ENCODE measurements at places on chromosomes 16 and 17.

GRCh38 chr17:9519583-9520272, 55.9 kb downstream of the STX8 start:
- DNase-seq = no peak

DNA sequence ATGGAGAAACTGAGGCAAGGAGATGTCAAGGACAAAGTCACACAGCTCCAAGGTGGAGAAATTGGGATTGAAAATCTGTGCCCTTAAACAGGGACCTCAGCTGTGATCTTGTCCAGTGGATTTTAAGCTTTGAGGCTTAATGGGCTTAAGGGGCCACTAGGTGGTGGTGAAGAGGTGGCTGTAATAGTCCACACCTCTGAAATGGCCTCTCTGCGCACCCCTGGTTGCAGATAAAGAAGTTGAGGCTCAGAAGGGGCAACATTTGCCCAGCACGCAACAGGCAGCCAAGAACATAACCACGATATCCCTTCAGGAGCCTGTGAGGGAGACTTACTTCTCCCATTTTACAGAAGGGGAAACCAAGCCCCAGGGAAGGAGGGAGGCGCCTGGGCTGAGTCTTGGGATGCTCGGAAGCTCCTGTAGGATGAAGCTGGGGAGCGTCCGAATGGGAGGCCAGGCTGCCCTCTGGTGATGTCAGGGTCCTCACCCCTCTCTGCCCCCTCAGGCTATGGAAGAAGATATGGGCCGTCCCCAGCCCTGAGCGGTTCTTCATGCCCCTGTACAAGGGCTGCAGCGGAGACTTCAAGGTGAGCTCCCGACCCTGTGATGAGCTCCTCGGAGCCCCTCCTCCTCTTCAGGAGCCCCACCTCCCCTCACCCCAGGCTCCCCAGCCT, 43.7 kb downstream of the IL21R start:
- no peak for DNase-seq

DNA sequence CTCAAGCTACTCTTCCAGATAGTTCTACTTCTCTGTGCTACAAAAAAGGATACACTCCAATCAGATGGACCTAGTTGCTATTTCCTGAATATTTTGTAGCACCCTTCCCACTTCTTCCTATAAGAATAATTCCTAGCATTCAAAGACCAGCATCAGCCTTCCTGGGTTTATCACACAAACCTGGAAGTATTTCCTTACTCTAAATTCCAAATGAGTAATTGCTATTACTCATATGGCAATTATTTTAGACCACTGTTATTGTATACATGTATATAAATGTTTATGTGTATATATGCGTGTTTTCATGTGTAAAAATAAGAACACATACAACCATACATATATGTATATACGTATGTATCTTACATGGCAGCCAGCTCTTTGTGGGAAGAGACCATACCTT, 130.6 kb downstream of the MYO1D start:
- DNase-seq = no peak

DNA sequence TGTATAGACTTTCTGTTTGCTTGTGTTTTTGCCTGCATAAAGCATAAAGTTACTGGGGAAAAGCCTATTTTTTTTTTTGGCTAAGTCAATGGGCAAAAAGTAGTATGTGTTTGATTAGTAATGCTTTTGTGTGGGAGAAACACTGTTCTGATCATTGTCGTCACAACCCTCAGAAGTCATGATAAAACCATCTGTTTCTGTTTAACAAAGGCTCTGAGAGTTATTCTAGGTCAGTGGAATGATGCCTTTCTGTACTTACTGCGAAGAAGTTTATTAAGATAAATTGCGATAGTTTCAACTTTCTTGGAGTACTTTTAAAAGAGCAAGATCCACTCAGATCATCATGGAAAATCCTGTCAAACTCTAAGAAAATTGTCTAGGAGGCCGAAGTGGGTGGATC, 80.9 kb downstream of the PRKCA start:
- no peak for DNase-seq

GRCh38 chr17:59508999-59509625, 56.3 kb upstream of the DHX40 start:
- DNase-seq = no peak

DNA sequence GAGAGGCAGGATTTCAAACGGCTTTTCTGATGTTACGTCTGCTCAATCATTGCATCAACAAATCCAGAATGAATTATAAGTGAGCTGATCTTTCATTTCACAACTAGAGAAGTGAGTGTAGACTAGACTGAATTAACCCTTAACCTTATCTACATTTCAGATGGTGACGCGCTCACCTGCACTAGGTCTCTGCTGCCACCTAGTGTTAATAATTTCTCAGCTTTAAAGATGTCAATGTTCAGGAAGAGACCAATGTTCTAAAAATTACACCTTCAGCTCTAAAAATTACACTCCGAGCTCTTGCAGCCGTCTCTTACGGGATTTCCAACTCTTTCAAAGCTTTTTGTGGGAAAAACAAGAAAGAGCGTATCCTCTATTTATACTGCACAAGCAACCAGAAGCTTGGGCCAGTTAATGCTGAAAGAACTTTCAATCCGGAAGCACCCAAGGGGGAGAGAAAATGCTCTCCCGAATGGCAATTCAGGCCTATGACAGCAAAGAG, 88.2 kb upstream of the FA2H start:
- DNase-seq = peak; percentile 16

GRCh38 chr17:62741290-62741689, 66.8 kb downstream of the MARCHF10 start:
- no peak for DNase-seq

- DNase-seq = no peak
These were observed 1.7 kb downstream of the SLC25A10 start for GRCh38 chr17:81713556-81714411.

DNA sequence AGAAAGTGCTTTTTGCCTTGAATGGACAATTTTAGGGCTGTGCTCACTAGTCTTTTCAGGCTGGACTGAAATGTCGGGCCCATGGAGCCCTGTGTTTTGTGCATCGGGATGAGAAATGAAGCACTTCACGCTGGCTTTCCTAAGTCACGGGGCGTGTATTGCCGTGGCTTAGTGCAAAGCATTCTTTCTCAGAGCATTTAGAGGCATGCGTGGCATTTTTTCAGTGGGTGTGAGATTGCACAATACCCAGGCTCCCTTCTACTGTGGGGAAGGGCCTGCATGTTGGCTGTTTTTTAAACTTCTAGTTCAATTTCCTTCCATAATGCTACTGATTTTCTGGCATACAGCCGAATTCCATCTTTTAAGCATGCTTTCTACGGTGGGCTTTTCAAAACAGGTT, 12.6 kb upstream of the POLR3E start:
- no peak for DNase-seq

DNA sequence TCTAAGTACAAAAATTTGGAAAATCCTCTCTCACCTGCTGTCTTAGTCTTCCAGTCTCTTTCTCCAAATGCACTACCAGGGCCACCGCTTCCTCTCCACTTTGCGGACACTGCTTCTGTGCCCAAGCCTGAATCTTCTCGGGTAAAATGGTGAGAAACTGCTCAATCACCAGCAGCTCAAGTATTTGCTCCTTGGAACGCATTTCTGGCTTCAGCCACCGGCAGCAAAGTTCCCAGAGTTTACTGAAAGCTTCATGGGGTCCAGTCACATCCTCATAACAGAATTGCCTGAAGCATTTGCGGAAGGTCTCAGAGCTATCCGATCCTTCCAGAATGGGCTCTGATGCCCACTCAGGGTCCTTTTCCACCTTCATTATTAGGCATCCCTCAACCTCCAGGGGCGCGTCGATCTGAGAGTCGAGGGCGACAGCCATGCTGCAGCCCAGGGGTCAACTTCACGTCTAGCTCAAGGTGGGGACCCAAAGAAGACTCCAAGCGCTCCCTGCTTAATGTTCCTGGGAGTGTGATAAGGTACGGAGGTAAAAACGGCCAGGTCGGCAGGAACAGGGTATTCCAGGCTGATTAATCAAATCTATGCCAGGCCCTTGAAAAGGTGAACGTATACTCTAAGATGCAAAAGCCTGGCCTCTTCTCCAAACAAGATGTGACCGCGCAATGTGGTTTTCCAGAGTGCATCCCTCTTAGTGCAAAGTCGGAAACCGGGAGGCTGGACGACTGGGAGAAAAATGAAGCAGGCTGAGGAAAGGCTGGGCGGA, 763 bp downstream of the ZKSCAN2 start:
- DNase-seq = no peak

GRCh38 chr16:83682116-83682867, 125.5 kb upstream of the HSBP1 start:
- DNase-seq = no peak

DNA sequence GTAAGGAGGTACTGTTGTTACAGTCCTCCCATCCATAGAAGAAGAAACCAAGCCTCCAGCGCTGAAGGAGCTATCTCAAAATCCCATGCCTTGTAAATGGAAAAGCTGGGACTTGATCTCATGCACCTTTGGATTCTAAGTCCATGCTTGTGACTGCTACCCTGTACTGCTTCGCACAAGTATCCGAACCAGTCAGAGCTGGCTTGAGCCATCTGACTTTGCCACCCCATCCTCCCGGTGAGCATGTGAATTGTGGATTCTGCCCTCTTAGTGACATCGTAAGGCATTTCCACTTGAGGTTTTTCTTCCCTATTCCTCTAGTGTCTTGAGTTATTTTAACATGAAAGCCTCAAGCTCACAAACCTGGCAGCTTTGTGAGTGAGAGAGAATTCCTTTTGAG, 15.3 kb downstream of the MYOCD start:
- DNase-seq = no peak

DNA sequence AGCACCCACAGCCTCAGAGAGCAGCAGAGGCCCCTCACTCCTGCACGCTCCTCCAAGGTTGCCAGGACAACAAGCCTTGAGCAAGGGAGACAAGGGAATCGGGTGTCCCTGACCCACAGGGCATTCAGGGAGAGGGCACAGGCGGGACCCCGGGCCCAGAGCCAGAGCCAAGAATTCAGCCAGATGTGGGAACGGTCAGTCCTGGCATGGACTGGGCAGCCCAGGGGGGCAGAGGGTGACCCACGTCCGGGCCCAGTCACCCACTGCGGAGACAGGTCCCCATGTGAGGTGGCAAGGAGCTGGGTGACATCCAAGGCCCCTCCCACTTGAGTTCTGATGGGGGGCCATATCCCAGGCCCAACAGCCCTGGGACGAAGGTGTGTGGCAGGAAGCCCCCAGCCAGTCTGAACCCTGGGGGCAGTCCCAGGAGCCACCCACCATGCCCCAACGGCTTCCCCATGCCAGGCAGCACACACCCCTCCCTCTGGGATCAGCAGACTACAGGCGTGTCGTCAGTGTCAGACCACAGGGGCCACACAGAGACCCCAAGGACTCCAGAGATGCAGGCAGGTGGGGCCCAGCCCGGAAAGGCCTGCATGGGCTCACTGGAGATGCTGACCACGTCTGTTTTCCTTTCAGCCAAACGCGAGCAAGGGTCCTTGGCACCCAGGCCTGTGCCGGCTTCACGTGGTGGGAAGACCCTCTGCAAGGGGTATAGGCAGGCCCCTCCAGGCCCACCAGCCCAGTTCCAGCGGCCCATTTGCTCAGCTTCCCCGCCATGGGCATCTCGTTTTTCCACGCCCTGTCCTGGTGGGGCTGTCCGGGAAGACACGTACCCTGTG, 23.0 kb downstream of the USP6 start:
- DNase-seq = no peak

GRCh38 chr17:46737326-46737725, 81.2 kb downstream of the WNT3 start:
- DNase-seq = no peak

Data from COLO829 (cell line).